ENCODE measurements at places on chromosomes 3 and 15.

- DNase-seq = no peak
Measured at GRCh38 chr3:66803206-66803605, 194.9 kb upstream of the KBTBD8 start.

GRCh38 chr15:63369781-63370180, 11.9 kb downstream of the CA12 start:
- no peak for DNase-seq

DNA sequence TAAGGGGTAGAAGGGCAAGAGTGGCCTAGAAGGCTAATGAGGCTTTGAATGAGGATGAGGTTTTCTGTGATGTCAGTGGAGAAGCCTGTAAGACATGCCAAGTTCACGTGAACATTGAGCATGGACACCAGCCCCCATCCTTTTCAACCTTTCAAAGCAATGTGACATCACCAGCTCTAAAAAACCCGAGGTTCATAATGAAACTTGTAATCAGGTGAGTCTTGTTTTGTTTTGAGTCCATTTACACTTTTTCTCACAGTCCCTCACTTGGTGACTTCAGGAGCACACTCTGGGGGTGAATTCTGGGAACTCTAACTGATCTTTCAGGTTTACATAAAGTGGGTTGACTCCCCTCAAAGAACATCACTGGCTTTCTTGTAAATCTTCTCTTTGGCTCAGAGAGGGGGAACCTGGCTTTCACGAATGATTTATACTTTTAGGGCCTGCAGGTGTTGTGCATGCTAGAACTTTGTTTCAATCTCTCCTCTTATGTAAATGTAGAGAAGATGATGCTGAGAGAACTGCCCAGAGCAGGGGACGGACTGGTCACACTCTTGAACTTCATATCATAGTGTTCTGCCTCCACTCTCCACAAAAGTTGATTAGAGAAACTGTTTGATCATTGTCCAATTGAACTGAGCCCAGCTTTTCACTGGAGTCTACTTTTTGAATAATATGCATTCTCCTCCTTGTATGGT, 224.7 kb upstream of the SATB1 start:
- DNase-seq = no peak

DNA sequence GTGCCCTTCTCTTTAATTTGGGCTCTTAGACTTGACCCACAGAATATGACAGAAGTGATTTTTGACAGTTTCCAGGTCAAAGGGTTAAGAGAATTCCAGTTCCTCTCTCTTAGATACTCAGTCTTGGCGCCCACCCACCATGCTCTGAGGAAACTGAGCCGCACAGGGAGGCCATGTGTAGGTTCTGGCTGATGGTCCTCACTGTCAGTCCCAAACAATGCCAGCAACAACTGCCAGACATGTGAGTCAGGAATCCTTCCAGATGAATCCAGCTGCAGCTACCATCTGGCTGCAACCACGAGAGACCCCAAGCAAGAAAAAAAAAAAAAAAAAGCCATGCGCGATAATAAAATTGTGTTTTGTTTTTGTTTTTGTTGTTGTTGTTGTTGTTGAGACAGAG, 326.6 kb downstream of the MAGI1 start:
- DNase-seq = no peak

GRCh38 chr3:150227839-150228238, 180.3 kb upstream of the TSC22D2 start:
- DNase-seq = peak; percentile 14

DNA sequence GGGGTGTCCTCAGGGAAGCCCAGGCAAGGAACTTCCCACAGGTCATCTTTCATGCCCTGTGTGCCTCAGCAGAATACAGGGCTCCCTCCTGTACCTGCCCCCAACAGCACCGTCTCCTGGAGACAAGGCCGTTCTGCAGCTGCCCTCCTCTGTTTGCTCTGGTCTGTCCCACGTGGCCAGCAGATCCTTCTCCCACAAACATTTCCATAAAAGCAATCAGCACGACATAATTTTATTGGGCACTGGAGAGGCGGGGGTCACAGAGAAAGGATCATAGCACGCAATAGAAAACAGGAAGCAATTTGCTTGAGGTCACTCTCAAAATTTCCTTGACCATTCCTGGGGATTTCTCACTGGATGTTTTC, 29.4 kb downstream of the STARD5 start:
- no peak for DNase-seq

DNA sequence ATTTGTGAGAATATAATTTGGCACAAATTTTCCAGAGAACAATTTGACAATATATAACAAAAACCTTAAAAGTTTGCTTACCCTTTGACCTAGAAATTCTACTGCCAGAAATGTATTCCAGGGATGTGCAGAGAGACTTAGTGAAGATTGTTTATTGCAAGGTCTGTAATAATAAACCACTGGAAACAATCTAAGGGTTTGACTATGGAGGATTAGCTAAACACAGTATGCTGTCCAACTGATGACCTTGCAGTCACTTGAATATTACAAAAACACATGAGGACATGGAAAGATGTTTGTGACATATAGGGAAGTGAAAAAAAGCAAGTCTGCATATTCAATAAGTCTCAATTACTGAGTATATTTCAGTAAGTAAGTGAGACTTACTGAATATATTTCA, 48.1 kb upstream of the CDV3 start:
- DNase-seq = no peak

DNA sequence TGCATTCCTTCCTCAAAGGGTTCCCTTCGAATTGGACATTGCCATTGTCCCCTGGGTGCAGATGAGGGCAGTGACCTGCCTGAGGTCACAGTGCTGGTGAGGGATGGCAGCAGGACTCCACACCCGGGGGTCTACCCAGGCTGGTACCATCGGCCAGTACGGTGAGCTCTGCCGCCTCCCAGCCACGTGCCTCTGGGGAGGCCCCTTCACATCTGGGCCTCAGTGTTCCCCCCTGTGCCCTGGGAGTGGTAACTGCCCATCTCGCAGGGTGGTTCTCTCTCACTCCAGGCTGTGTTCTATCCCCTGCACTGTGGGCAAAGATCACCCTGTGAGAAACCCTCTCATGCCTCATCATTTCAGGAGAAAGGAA, 99.4 kb upstream of the IQSEC1 start:
- DNase-seq = no peak

DNA sequence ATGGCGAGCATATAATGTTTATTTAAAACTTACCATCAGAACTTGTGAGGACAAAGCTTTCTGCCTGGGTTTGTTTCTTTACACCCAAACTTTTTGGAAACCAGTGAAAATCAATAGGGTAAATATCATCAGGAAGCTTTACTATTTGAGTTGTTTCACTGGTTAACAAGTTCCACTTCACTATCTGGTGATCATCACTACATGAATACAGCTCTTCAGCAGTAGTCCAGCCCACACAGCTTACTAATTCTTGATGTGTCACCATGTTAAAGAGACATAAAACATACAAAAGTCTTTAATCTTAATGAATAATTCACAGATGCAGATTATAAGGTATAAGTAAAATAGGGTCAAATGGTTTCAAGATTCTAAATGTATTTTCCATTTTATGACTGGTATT, 17.6 kb downstream of the IFT80 start:
- DNase-seq = no peak

GRCh38 chr15:72229076-72229946, 1.7 kb downstream of the PKM start:
- peak; percentile 19 for DNase-seq

DNA sequence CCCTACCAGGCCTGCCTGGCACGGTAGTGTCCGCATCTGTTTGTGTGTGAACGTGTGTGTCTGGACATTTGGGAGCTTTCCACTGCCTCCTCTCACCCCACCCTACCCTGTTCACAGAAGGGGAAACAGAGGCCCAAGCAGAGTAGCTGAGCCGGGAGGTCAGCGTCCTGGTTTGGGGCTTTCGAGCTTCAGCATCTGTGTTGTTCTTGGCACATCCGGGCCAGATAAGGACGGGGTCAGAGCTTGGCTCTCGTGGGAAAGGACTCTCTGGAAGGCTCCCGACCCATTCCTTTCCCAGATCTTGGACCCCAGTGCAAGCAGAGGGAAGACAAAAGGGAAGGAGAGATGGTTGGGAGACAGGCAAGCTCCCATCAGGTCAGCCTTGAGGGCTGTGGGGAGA, 6.3 kb upstream of the PTH1R start:
- DNase-seq = no peak

DNA sequence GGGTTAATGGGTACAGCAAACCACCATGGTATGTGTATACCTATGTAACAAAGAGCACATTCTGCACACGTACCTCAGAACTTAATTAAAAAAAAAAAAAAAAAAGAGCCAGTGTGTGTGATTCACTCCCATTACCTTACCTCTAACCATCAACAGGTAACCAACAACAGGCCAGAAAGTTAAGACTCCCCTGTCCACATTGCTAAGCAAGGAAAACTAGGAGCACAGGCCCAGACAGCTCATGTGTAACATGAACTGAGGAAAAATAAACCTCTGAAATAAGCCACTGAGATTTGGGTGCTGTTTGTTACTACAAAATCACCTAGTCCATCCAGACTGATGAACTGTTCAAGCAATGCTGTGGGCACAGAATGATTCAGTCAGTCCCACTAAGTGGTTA, 6.0 kb downstream of the KATNBL1 start:
- no peak for DNase-seq

GRCh38 chr3:56042326-56042951, 425.8 kb downstream of the ERC2 start:
- DNase-seq = no peak

DNA sequence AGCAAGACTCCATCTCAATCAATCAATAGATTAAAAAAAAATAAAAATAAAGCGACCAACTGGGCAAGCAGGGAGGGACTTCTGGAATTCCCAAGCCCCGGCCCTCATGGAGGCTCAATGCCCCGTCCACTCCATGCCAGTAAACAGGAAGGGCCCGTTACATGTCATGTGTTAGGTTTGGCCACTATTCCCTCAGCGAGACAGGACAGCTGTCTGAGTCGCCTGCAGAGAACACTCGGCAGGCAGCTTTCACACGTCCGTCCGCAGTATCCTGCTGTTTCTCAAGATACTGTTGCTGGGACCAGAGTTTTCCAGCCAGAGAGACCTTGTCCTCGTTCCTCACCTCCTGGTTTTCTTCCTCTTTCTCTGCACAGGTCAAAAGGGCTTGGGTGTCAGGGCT, 18.0 kb downstream of the TMEM44 start:
- DNase-seq = no peak

GRCh38 chr15:55389264-55389607, 18.9 kb downstream of the CCPG1 start:
- no peak for DNase-seq

DNA sequence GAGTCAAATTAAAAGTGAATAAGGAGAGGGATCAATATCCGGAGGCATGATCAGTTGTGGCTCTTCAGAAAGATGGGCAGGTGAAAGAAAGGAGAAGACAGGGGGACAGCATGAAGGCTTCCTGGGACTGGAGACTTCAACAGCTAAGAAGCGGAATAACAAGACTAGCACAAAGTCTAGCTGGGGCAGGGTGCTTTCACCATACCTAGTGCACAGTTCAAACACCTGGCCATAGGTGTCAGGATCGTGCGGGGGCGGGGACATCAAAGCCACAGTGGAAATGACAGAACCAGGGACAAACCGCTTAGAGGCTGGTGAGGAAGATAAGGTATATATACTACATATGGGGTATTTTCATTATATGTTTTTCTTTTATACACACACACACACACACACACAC, 66.2 kb upstream of the FOXP1 start:
- no peak for DNase-seq

DNA sequence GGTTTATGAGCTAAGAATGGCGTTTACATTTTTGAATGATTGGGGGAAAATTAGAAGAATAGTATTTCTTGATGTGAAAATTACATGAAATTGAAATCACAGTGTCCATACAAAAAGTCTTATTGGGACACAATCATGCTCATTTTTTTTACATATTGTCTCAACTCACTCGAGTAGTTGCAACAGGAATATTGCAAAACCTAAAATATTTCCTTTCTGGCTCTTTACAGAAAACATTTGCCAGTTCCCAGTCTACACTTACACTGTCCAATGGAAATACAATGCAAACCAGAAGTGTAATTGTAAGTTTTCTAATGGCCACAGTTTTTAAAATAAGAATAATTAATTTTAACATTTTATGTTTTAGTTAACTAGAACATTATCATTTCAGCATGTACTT, 137.8 kb downstream of the SAMMSON start:
- DNase-seq = no peak

- DNase-seq = no peak
Measured at GRCh38 chr3:78906245-78906644, 861.6 kb downstream of the ROBO1 start.
